A549 treated with CORT108297 at 1 μM for 4 hours (cell line): ENCODE measurements at places on chromosomes 5 and 9. TPM values are rescaled to one million over a fixed set of nuclear protein-coding genes. Genes with fewer than 3 reads are reported as not detected.

Gene SLC12A2
- 10.5 to 13.4 TPM (median 12.4 TPM) in 5 replicates for total RNA-seq

Gene LEAP2
- total RNA-seq: 0.73 to 1.6 TPM (median 1.1 TPM) in 5 replicates

Gene SLC1A1
- total RNA-seq: 1.1 to 1.6 TPM (median 1.6 TPM) in 5 replicates

Gene TXNDC15
- 45.6 to 56.0 TPM (median 55.7 TPM) in 5 replicates for total RNA-seq

Gene TRUB2
- 40.0 to 56.0 TPM (median 51.8 TPM) in 5 replicates for total RNA-seq

Gene FAF2
- total RNA-seq: 43.1 to 53.0 TPM (median 45.9 TPM) in 5 replicates

Gene MEF2C
- total RNA-seq: 0.01 to 0.05 TPM (median 0.02 TPM) in 4 of 5 replicates, not detected in the other

Gene ENTREP1
- 0.43 to 0.74 TPM (median 0.57 TPM) in 5 replicates for total RNA-seq

Gene SLC45A2
- total RNA-seq: 0.05 TPM in 1 of 5 replicates, not detected in the others

Gene SLC24A2
- total RNA-seq: not detected in 5 replicates

Gene SLC30A5
- 34.4 to 38.0 TPM (median 35.1 TPM) in 5 replicates for total RNA-seq

Gene FLT4
- total RNA-seq: 3.1 to 4.5 TPM (median 4.2 TPM) in 5 replicates

Gene TIMD4
- total RNA-seq: 0.97 to 1.5 TPM (median 1.3 TPM) in 5 replicates

Gene LCN15
- 0.02 TPM in 1 of 5 replicates, not detected in the others for total RNA-seq

Gene PCDHA8
- 0.02 to 0.13 TPM (median 0.05 TPM) in 5 replicates for total RNA-seq

Gene FGF1
- total RNA-seq: 0.32 to 0.82 TPM (median 0.34 TPM) in 5 replicates

Gene MARCOL
- total RNA-seq: not detected in 5 replicates

Gene NELFB
- 42.6 to 62.4 TPM (median 57.8 TPM) in 5 replicates for total RNA-seq

Gene RPL12
- 2,609 to 2,987 TPM (median 2,755 TPM) in 5 replicates for total RNA-seq

Gene ADAMTSL1
- total RNA-seq: 0.01 to 0.07 TPM (median 0.03 TPM) in 3 of 5 replicates, not detected in the others

Gene RCL1
- 37.6 to 42.7 TPM (median 40.5 TPM) in 5 replicates for total RNA-seq

Gene SPATA31D4
- total RNA-seq: not detected in 5 replicates

Gene DHFR
- 45.3 to 70.1 TPM (median 51.8 TPM) in 5 replicates for total RNA-seq

Gene LCN12
- 0.48 to 1.5 TPM (median 1.5 TPM) in 5 replicates for total RNA-seq

Gene SPAAR
- total RNA-seq: 0.07 TPM in 1 of 5 replicates, not detected in the others

Gene CEP120
- 8.0 to 12.1 TPM (median 10.9 TPM) in 5 replicates for total RNA-seq

Gene COQ4
- 47.6 to 64.3 TPM (median 63.2 TPM) in 5 replicates for total RNA-seq

Gene PCDHGA12
- 0.02 to 0.03 TPM in 2 of 5 replicates, not detected in the others for total RNA-seq

Gene TRIM52
- 5.4 to 6.9 TPM (median 6.5 TPM) in 5 replicates for total RNA-seq

Gene ZBED3
- 3.1 to 3.5 TPM (median 3.3 TPM) in 5 replicates for total RNA-seq

Gene NUTM2F
- total RNA-seq: not detected in 5 replicates

Gene SLC34A1
- 0.02 TPM in 1 of 5 replicates, not detected in the others for total RNA-seq

Gene SPATA31D1
- not detected in 5 replicates for total RNA-seq

Gene GEMIN5
- 22.3 to 27.3 TPM (median 24.0 TPM) in 5 replicates for total RNA-seq

Gene CCDC152
- not detected in 5 replicates for total RNA-seq

Gene IL17B
- total RNA-seq: 0.18 TPM in 1 of 5 replicates, not detected in the others

Gene LECT2
- not detected in 5 replicates for total RNA-seq

Gene TEK
- 0.02 to 0.06 TPM (median 0.03 TPM) in 5 replicates for total RNA-seq

Gene CCL21
- not detected in 5 replicates for total RNA-seq

Gene GPX8
- total RNA-seq: 36.3 to 49.8 TPM (median 38.0 TPM) in 5 replicates

Gene TRIM7
- 30.9 to 45.8 TPM (median 43.5 TPM) in 5 replicates for total RNA-seq

Gene TMC1
- 0.02 to 0.13 TPM (median 0.07 TPM) in 4 of 5 replicates, not detected in the other for total RNA-seq

Gene MIGA2
- total RNA-seq: 11.9 to 16.3 TPM (median 15.4 TPM) in 5 replicates

Gene ZNF454
- not detected in 5 replicates for total RNA-seq

Gene YIPF5
- total RNA-seq: 64.5 to 83.6 TPM (median 73.2 TPM) in 5 replicates

Gene QRFP
- not detected in 5 replicates for total RNA-seq

Gene MEIKIN
- total RNA-seq: not detected in 5 replicates

Gene TUSC1
- total RNA-seq: 4.3 to 8.3 TPM (median 7.7 TPM) in 5 replicates

Gene FOXD4L4
- total RNA-seq: 0.04 to 0.14 TPM (median 0.08 TPM) in 4 of 5 replicates, not detected in the other

Gene NR5A1
- 0.03 to 0.06 TPM (median 0.03 TPM) in 4 of 5 replicates, not detected in the other for total RNA-seq

Gene SOHLH1
- not detected in 5 replicates for total RNA-seq

Gene TMEM171
- 4.8 to 7.5 TPM (median 6.2 TPM) in 5 replicates for total RNA-seq

Gene IL4
- not detected in 5 replicates for total RNA-seq
